ENCODE measurements at places on chromosomes 13 and 19. TPM values are rescaled to one million over a fixed set of nuclear protein-coding genes. Genes with fewer than 3 reads are reported as not detected.

Gene NLRP4
- not detected for polyA plus RNA-seq

Gene ZNF614
- 1.5 TPM for polyA plus RNA-seq

Gene C1QTNF9
- not detected for polyA plus RNA-seq

Gene APOC4
- polyA plus RNA-seq: not detected

Gene DCAF15
- not detected for polyA plus RNA-seq

Gene ANGPTL8
- not detected for polyA plus RNA-seq

Gene MEGF8
- polyA plus RNA-seq: 2.8 TPM

Gene KLK12
- polyA plus RNA-seq: not detected
